Stimulated activated CD8-positive, alpha-beta memory T cell treated with anti-CD3 and anti-CD28 coated beads, Interleukin-4, amount 100 ng/mL, for 1 hour (primary cell): ENCODE measurements at places on chromosomes 3 and 15.

- no peak for DNase-seq
Measured at GRCh38 chr3:11465744-11466616, 177.7 kb downstream of the VGLL4 start.

GRCh38 chr15:60835974-60836373 lies 357.0 kb upstream of the ICE2 start:
- no peak for DNase-seq

DNA sequence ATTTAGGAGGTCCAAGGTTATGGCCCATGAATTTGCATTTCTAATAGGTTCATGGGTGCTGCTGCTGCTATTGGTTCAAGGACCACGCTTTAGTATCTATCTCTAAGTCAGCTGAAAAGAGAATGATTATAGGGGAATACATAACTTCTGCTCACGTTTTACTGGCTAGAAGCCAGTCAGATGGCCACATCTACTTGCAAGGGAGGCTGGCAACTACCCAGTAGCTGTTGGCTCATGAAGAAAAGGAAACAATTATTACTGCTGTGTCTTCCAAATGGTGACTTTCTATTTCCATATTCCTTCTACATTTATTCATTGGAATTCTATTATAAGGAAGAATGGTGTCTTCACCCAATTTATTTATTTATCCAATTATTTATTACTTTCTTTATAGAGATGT lies 54.2 kb downstream of the SLC25A36 start:
- DNase-seq, result no peak

DNA sequence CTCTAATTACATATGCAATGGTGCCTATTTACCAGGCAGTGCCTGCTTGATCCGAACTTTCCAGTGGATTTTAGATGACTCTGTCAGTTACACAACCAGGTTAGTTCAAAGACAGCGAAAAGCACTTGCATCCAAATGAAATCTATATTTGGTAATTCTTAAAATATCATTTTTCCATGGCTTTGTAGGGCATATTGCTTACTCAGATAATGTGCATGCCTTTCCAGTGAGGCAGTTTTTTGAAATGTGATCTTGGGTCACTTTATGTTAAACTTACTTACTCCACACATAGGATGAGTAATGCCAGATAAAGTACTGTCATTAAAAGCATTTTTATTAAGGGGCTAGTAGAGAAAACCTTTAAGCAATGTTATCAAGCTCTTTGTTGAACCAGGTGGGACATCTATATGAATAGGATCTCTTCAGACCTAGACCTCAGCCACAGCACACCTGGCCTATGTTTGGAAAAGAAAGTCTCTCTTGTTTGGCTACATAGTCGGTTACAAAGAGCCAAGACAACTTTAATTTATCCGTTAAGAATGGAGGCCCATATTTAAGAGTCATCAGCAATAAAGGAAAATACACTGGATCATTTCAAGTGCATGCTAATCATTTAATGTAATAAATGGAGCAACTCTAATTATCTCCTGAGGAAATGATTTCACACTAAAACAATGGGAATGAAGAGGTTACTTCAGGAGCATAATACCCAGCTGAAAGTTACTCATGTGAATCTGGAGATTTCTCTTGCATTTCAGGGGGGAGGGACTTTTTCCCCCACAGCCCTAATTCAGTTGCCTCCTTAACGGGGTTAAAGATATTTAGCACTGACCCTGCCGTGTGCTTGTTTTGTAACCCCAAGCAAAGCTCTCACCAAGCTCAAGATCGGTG lies 56.3 kb upstream of the TMCO5A start:
- no peak for DNase-seq

- DNase-seq, result no peak
Measured at GRCh38 chr15:69537901-69538300, 85.3 kb downstream of the RPLP1 start.

DNA sequence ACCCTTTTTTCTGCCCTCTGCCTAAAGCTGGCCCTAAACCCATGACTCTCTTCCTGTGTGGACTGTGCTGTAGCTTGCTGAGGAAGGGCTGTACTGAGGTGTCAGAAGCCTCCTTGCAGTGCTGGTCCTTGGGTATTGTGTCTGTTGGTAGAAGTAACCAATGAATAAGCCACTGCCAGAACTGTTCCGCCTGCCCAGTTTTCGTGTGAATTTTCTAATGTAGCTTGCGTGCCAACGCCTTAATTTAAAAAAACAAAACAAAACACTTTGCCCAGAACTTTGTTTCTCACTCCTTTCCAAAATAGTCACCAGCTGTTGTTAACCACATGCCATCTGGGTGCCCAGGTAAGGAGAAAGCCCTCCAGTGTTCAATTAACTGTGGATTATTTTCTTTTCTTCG lies 101.9 kb downstream of the KLHL25 start:
- DNase-seq, result no peak

- no peak for DNase-seq
Measured at GRCh38 chr3:183301937-183302580, 49.0 kb downstream of the B3GNT5 start.

DNA sequence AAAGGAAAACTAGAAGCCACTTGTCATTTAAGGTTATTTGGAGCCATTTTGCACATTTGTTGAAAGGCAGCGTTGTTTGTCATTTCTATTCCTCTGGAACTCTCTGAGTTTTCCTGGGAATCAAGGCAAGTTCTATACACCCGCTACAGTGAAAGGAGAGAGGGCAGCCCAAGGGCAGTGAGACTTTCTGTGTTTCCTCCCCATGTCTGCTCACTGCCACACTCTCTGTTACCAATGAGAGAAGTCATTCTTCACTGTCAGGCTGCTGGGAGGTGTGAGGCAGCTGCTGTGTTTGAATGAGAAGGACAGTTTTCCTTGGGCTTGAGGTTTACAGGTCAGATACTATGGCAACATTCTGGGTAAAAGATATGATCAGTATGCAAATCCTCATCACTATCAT lies 36.0 kb downstream of the ATP13A5 start:
- no peak for DNase-seq

GRCh38 chr15:46120713-46121112 lies 485.9 kb downstream of the SQOR start:
- no peak for DNase-seq

GRCh38 chr3:11711876-11712275 lies 68.2 kb upstream of the VGLL4 start:
- no peak for DNase-seq

DNA sequence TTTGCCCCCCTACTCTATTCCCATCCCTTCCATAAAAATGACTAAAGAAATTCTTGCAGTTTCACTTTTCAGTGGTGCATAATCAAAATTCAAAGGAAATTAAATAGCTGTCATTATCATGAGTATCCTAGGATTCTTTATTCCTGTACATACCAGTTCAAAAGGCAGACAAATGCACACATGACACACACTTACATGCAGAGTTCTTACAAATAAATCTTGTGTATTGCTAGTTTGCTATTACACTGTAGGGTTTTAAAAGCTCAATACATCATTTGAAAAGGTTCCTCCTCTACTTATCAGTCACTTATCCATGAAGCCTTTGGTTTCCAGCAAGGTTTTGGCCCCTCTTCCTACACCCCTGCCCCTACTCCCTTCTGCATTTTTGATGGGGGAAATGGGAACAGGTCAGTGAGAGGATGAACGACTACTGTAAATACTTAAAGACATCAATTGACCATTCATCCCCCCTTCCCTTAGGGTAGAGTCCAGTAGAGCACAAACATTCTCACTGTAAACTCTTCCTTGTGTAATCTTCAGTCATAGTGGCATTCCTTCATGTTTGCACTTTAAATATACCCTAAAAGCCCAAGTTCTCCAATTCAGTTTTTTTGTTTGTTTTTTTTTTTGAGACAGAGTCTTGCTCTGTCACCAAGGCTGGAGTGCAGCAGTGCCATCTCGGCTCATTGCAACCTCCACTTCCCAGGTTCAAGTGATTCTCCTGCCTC lies 92.6 kb downstream of the SUCLG2 start:
- no peak for DNase-seq

DNA sequence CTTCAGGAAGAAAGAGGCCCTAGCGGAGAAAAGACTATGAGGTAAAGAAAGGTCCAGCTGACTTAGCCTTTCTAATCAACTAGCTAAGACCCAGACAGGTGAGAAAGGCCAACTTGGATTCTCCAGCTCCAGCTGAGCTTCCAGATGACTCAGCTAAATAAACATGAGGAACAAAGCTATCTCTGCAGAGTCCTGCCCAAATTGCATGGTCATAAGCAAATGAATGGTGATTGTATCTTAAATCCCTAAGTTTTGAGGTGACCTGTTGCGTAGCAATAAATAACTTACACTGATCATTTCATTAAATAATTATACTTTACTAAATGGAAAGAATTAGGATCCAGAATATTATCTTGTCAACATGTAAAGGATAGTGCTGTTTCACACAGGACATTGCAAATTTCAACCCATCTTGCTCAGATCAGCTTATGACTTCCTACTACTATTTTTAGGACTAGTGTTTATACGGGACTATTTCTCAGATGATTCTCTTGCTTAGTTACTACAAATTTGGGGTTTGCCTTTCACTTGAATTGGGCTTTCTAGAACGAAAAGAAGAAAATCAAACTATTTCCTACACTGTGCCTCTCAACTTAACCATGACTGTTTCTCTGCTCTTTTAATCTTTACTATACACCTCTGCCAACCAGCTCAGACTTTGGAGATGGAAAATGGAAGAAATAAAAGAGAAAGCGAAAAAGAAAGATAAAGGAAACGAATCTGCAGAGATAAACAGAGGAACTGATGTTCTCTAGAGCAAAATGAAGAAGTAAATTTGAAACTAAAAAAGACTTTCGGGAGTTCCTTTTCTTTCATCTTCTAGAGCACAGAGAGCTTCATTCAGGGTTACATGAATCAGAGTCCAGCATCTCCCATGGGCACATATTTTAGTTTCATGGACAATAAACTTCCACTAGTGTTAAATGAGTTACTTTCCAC lies 6.6 kb upstream of the ADGRG7 start:
- no peak for DNase-seq

DNA sequence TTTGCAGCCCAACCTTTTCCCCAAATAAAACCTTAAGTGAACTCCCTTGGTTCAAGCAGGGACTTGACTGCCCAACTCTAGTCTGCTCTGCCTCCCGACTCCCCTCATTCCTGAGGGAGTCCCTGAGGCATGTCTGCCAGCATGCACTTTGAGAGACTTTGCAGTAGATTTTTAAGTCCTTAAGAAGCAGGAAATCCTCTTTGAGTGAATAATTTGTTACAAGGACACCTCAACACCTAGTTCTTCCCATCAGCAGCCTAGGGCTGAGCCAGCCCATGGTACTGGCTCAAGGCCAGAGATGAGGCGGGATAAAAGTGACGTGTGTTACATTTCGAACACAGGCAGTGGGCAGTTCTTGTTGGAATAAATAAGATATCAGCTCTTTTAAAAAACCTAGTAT lies 204.3 kb upstream of the SLC2A2 start:
- no peak for DNase-seq

- no peak for DNase-seq
Measured at GRCh38 chr3:112847692-112848091, 1.0 kb upstream of the CD200R1L start.
